ENCODE measurements at places on chromosomes 6 and 20.

DNA sequence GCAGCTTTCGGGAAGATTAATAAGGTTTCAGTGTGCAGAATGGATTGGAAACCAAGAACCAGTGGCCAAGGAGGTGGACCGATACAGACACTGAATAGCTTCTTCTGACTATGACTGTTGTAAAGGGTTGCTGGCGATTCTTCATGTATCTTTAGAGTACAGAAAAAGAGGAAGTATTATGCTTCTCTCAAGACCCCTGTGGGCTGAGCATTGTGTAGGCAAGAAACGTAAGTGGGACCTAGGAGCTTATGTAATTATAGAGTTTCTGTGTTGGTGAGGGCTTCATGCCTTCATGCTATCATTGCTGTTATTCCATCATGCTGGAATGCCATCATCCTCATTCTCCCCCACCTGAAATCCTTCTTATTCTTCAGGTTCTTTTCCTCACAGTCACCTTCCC is 105.4 kb upstream of the AKIRIN2 start:
- no peak for DNase-seq

DNA sequence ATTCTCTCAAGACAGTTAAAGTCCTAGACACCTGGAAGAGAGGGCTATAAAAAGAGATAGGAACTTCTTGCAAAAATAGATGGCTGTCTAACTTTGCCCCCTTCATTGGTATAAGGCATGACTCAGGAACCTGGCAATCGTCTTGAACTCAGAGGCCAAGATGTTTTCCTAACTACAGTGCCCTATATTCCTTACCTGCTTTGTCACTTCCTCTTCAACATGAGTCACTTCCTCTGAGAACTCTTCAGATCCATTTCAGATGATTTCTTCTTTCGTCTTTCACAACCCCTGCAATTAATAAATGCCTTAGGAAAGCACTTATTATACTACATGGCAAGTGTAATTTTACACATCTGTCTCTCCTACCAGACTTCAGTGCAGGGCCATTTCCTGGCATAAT is 83.5 kb downstream of the HAO1 start:
- no peak for DNase-seq

DNA sequence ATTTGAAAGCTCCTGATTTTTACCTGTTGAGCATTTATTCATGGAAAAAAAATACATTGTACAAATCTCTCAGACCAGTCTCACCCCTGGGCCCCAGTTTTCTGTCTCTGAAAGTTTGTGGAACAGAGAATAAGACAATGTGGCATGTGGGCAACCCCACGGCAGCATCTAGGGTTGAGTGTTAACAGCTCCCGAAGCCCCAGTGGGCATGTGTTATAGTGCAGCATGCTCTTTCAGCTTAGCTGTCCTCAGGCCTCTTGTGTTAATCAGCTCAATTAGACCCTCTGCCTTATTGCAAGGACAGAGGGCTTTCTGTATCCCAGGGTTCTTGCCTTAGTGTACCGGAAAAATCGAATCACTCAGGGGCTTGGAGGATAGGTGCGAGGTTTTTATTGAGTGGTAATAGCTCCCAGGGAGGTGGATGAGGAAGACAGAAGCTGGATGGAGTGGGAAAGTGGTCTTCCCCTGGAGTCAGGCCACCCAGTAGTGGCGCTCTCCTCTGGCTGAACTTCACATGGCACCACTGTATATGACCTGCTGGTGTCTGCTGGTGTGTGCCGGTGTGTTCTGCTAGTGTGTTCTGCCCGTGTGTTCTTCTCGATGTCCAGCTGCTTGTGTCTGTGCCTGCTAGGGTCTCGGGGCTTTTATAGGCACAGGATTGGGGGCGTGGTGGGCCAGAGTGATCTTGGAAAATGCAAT is 382.8 kb downstream of the EPM2A start:
- no peak for DNase-seq

GRCh38 chr20:48957053-48957481 is 35.6 kb downstream of the ARFGEF2 start:
- no peak for DNase-seq

Data from stimulated activated CD8-positive, alpha-beta memory T cell treated with anti-CD3 and anti-CD28 coated beads, Interleukin-7, amount 100 ng/mL, for 1 hour (primary cell).